ENCODE measurements at places on chromosomes 12 and 14.

DNA sequence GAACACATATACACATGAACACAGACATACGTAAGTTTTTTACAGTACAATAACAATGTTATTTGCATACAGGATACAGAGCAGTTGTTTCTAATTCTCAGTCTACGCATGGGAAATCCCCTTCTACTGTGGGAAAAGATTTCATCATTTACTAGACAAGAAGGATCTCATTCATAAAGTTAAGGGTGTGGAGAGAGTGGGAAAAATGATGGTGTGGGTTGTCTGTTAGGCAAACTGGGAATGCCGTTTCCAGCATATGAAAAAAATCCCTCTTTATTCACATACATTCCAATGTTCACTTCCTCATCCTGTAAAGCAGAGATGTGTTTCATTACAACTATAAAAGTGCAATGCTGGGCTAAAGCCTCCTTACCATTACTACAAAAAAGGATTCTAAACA, 120.9 kb downstream of the SINHCAF start:
- DNase-seq, result no peak

GRCh38 chr14:54253195-54253947, 143.4 kb upstream of the CDKN3 start:
- no peak for DNase-seq

DNA sequence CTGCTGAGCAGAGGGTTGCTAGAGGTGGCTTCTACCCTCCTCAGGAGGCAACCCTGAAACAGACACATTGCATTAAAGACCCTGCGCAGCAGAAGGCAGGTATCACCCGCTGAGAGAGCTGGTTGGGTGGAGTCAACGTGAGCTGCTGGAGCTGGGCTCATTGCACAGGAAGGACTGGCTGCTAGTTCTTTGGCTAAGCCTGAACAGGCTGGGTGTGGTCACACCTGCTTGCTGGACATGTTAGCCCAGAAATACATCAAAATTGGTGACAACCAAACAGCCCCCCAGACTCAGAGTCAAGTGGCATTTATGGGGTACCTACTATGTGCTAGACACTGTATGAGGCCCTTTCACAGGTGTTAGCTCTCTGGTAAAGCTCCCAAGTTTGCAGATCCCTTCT, 33.8 kb upstream of the IRF2BPL start:
- DNase-seq, result no peak

DNA sequence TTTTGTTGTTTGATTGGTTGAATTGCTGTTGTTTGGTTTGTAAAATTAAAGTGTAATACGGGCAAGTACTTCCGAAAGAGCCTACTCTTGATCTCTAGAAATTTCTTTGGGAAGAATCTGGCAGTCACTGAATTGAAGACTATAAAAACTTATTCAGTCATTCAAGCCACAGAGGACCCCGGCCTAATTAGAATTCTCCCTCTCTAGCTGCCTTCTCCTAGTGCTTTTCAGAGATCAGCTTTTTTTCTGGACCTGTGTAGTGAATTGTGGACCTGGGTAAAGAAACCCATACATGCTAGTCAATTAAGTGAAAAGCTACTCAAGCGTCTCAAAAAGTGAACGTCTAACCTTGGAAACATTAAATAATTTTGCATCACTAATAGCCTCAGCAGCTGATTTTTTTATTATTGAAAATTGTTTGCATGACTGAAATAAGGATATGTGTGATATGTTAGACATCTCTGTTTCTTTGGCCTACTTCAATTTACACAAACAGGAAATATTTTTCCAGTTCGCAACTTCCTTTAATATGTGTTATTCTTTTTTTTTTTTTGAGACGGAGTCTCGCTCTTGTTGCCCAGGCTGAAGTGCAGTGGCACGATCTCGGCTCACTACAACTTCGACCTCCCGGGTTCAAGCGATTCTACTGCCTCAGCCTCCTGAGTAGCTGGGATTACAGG, 27.2 kb downstream of the EFCAB11 start:
- no peak for DNase-seq

- no peak for DNase-seq
These were observed 88.6 kb downstream of the SEC23A start for GRCh38 chr14:39014460-39014859.

DNA sequence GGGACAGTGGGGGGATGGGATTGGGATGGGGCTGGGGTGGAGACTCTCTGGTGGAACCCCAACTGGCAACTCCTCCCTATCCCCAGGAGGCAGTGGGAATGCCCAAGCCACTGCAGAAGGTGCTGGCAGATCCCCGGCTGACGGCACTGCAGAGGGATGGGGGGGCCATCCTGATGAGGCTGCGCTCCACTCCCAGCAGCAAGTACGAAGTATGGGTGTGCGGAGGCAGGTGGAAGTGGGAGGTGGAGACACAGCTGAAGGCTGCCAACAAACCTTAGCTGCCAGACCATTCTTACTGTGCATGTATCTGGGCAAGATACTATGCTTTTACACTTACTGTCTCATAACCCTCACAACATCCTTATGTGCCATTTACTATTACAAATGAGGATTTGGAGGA, 8.2 kb downstream of the ARHGEF40 start:
- DNase-seq, result no peak

- DNase-seq, result peak; percentile 9
These were observed 426.9 kb upstream of the MIS18BP1 start for GRCh38 chr14:45679853-45680252.

GRCh38 chr12:6444704-6445688, at the start of gene CD27:
CD27 (plus strand) TSS chr12:6444955; CDS start chr12:6445096, 141 bp downstream.
- DNase-seq, result no peak

- DNase-seq, result no peak
These were observed 58.0 kb downstream of the LLPH start for GRCh38 chr12:66072566-66072965.

GRCh38 chr14:57583396-57583795, 89.7 kb upstream of the CCDC198 start:
- no peak for DNase-seq

DNA sequence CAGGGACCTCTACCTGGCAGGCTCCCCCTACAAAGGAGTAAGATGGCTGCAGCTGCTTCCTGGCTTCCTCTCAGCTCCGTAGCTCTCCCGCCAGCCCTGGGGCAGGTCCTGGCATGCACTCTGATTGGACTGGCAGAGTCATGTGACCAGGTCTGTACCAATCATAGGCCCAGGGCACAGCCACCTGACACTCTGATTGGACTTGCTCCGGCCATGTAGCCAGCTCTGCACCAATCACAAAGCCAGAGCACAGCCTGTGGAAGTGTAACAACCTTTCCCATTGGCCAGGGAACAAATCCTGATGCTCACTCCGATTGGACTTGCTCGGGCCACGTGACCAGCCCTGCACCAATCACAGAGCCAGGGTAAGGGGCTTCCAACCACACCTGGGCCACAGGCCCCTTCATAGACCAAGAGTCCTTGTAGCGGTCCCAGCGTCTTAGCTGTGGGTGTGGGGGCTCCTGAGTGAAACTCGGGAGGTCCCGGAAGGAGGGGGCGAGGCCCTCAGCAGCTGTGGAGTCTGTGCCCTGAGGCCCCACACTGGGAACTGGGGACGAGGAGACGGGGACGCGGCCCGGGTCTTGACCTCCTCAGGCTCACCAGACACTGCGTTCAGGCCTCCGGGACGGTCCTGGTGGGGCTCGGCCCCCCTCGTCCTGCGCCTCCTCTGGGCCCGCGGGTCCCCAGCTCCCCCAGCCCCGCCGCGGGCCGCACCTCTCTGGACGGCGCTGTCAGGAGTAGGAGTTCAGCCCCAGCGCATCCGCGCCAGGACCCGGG, 210.6 kb downstream of the ADGRD1 start:
- no peak for DNase-seq

DNA sequence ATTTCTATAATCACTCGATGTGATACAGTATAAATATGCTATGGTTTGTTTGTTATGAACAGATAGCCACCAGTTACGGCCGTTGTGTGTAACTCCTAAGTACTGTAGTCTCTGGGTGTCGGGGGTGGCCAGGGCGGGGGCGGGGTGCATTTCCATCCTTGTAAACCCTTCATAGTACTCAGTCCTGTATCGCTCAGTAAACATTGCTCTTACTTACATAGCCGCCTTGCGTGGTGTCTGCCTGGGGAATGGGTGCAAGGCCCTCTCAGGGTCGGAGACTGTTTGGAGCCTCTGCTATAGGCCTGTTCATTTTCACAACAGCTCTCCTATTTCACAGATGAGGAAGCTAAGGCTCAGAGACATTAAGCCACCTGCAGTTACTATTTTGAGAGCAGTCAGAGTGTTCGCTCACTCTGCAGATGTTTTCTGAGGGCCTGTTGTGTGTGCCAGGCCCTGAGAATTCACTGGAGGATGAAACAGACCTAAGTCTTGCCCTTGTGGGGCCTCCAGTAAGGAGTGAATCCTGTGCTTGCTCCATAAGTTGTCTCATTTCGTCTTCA, 42.5 kb downstream of the JDP2 start:
- no peak for DNase-seq

- DNase-seq, result no peak
These were observed 91.6 kb downstream of the KTN1 start for GRCh38 chr14:55671641-55672040.

GRCh38 chr14:103056322-103057027, 874 bp downstream of the CDC42BPB start:
- DNase-seq, result peak; percentile 76

DNA sequence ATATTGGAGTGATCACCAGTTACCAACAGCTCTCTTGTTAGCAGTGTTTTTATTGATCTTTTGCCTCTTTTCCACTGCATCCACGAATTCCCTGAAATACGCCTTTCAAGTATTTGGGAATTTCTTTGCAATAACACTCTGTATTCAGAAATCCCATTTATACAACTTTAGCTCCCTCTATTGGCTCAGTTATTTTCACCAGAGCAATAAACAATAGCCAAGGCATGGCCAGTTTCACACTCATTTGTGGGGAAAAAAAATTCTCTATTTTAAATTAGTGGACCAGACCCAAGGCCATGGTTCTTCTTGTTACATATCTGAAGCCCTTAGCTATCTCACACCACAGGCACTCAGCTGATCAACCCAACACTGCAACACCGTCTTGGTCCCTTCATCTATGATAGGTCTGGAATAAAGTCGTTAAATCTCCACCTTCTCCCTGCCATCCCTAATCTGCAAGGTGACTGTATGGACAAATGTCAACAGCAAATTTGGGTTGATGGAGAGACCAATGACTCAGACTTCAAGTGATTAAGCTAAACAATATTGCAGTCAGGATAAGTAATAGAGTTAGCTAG, 92.4 kb upstream of the TMEM260 start:
- peak; percentile 58 for DNase-seq

- DNase-seq, result no peak
These were observed at the start of gene SBNO1 for GRCh38 chr12:123364532-123365024. SBNO1 (minus strand) TSS chr12:123364847; CDS start chr12:123350441, 14,406 bp downstream.

- peak; percentile 25 for DNase-seq
These were observed 6.1 kb upstream of the TCL1B start for GRCh38 chr14:95679998-95680735.

GRCh38 chr12:113002676-113003075, 24.4 kb downstream of the OAS2 start:
- no peak for DNase-seq

- no peak for DNase-seq
These were observed 602.9 kb downstream of the DIO2 start for GRCh38 chr14:79608446-79608845.

DNA sequence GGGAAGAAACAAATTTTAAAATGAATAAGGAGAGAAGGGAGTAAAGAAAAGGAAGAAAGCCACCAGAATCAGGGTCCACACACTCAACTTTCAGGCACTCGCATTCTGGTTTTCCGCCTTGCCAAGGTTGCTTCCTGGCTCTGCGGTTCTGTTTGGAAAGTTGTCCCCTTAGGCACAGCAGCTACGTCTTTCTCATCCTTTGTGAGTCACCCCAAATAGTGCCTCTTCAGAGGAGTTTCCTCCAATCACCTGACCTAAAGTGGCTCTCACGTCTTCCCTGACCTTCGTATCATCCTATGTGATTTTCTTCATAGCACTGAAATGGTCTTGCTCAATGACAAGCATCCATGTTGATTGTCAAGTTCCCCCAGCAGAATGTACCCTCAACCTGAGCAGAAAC, 99.5 kb upstream of the TMCC3 start:
- no peak for DNase-seq

GRCh38 chr12:112836736-112837628, 45.4 kb downstream of the RPH3A start:
- no peak for DNase-seq

DNA sequence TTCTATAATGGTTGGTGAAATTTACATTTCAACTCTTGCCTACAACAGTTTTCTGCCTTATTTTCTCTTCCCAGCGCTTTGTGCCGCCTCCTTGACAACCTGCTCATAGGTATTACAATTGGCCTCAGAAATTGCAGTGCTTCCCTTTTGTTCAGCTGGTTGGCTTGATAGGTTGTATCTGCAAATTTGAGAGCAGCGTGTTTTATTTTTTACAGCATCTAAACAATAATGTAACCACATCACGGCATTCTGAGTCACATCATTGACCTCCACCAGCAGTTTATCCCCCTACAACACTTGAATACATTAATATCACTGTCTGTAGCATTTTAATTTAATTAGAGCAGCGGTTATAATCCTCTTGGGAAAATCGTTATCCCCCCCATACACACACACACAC, 99.4 kb downstream of the ETV6 start:
- no peak for DNase-seq

- no peak for DNase-seq
These were observed 350.3 kb downstream of the GXYLT1 start for GRCh38 chr12:41794336-41794735.

GRCh38 chr12:28350502-28350901, 160.2 kb downstream of the CCDC91 start:
- DNase-seq, result no peak

- DNase-seq, result no peak
These were observed 138.6 kb upstream of the MDM1 start for GRCh38 chr12:68470664-68471328.

DNA sequence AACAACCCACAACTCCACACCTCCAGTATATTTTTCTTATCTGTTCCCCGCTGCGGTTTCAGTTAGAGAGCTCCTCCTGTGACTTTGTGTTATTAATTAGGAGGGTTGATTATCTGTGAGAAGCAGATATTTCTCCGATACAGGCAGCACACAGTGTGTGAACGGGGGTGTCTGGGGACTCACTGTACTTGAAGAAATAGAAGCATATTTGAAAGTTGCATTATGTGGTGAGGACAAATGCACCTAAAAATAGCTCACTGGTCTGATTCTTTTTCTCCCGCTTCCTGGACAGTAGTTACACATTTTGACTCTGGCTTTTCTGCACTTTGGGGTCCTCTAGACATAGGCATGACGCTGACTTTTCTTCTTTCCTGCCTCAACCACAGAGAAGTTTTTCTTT, 277.7 kb downstream of the VRK1 start:
- no peak for DNase-seq

GRCh38 chr14:61406198-61406597, 84.8 kb downstream of the PRKCH start:
- peak; percentile 7 for DNase-seq

GRCh38 chr12:106045251-106045674, 93.5 kb downstream of the NUAK1 start:
- no peak for DNase-seq

- peak; percentile 7 for DNase-seq
These were observed 48.9 kb upstream of the POC1B start for GRCh38 chr12:89574736-89575208.

DNA sequence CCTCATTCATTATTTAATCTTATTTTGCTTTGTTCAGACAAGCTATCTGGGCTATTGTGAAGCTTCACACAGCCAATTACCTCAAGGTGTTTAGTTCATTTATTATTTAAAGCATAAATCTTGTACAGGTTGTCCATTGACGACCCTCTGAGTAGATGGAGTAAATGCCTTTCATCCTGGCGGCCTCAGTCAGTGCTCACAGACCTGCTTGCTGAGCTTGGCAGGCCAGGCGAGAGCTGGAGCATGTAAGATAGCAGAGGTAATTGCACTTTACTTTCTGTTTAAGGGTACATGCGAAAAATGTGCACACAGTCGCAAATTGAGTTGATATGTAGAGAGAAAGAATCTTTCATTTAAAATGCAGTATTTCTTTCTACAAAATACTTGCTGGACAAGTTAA, 224.4 kb downstream of the NPAS3 start:
- DNase-seq, result no peak

Data from eye (tissue), 1 donor.